Ascending aorta (tissue), 2 donors: ENCODE measurements at places on chromosomes 11 and 22. TPM values are rescaled to one million over a fixed set of nuclear protein-coding genes. Genes with fewer than 3 reads are reported as not detected.

GRCh38 chr22:44583061-44583760, 85.2 kb upstream of the RTL6 start:
- DNase-seq: peak; percentile 48
- H3K4me3 ChIP-seq: no peak overlapping the region
- H3K4me1 ChIP-seq: no peaks in the 10 kb centered on the region

- no peaks in the 10 kb centered on the region for H3K27me3 ChIP-seq
- no peaks in the 10 kb centered on the region for H3K36me3 ChIP-seq
- DNase-seq: no peak
- H3K4me1 ChIP-seq: no peaks in the 10 kb centered on the region
Measured at GRCh38 chr11:72446929-72447769, 12.8 kb upstream of the CLPB start.

- H3K36me3 ChIP-seq: no peaks in the 10 kb centered on the region
- H3K4me3 ChIP-seq: no peak overlapping the region
Measured at GRCh38 chr11:46342239-46342638, 5.0 kb upstream of the DGKZ start.

Gene TUT1
- 18.4 TPM for total RNA-seq
